ENCODE measurements at places on chromosomes 4 and X.

- H3K4me3 ChIP-seq = no peak overlapping the region
- DNase-seq = no peak
- peaks cover 39% of the 10 kb centered on the region for H3K4me1 ChIP-seq
- H3K27ac ChIP-seq = no peak overlapping the region
Measured at GRCh38 chr4:112302320-112303274, 5.4 kb downstream of the ALPK1 start.

- H3K36me3 ChIP-seq = no peaks in the 10 kb centered on the region
- H3K27ac ChIP-seq = no peak overlapping the region
- H3K27me3 ChIP-seq = no peaks in the 10 kb centered on the region
- DNase-seq = no peak
- H3K4me1 ChIP-seq = no peaks in the 10 kb centered on the region
Measured at GRCh38 chrX:22575161-22575845, 302.6 kb downstream of the CBLL2 start.

- H3K27me3 ChIP-seq = no peaks in the 10 kb centered on the region
- no peaks in the 10 kb centered on the region for H3K4me1 ChIP-seq
- no peak overlapping the region for H3K27ac ChIP-seq
- no peaks in the 10 kb centered on the region for H3K36me3 ChIP-seq
- no peak overlapping the region for H3K4me3 ChIP-seq
Measured at GRCh38 chr4:124432500-124432899, 280.0 kb downstream of the ANKRD50 start.

DNA sequence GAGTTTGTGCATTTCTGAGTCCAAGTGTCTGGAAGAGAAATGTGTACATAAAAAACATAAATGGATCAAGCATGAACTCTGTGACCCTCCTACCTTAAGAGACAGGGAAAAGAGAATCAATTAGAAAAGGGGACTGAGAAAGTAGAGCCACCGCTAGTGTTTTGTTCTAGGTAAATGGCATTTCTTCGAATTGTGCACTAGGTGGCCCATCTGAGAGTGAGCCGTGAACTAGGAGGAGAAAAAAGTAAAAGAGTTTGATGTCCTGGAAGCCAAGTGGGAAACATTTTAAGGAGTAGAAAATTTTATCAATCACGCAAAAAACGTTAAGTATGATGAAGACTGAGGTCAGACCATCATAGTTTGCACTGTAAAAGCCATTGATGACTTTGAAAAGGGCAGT is 55.1 kb downstream of the NAF1 start:
- H3K36me3 ChIP-seq = no peaks in the 10 kb centered on the region
- no peak overlapping the region for H3K4me3 ChIP-seq
- no peak for DNase-seq

- H3K4me3 ChIP-seq = no peak overlapping the region
- no peak overlapping the region for H3K27ac ChIP-seq
- no peaks in the 10 kb centered on the region for H3K4me1 ChIP-seq
- no peaks in the 10 kb centered on the region for H3K36me3 ChIP-seq
Measured at GRCh38 chr4:169030562-169030982, 20.5 kb upstream of the CBR4 start.

GRCh38 chrX:48611703-48612102 is 14.4 kb downstream of the WDR13 start:
- H3K4me3 ChIP-seq = no peak overlapping the region
- no peaks in the 10 kb centered on the region for H3K4me1 ChIP-seq
- H3K27ac ChIP-seq = no peak overlapping the region
- no peak for DNase-seq
- H3K27me3 ChIP-seq = no peaks in the 10 kb centered on the region

DNA sequence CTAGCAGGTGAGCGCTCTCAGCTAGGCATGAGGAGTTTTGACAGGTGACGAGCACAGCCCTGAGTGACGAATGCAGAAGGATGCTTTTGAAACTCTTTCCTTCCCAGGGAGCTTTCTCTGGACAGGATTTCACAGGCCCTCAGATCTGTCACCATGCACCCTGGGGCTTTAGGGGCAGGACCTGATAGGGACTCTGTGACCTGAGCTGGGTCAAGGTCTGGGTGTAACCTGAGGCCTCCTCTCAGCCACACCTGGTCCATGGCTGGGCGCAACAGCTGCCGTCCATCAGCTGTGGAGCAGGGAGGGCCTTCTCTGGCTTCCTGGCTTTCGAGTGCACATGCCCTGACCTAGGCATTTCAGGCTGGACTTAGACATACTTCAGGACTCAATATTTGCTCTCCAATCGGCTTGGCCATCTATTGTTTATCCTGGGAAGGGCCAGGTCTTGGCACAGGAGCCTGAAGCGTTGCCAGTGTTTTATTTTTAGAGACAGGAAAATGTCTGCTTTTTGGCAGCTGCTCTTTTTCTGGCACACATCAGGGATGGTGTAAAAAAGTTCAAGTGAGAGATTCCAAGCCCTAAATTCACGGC is 56.4 kb downstream of the C4orf51 start:
- H3K4me1 ChIP-seq = peaks cover 5% of the 10 kb centered on the region
- no peak overlapping the region for H3K27ac ChIP-seq
- DNase-seq = no peak
- peaks cover under 1% of the 10 kb centered on the region for H3K27me3 ChIP-seq
- no peaks in the 10 kb centered on the region for H3K36me3 ChIP-seq

- no peak overlapping the region for H3K4me3 ChIP-seq
- no peak overlapping the region for H3K27ac ChIP-seq
- peaks cover 7% of the 10 kb centered on the region for H3K4me1 ChIP-seq
- no peaks in the 10 kb centered on the region for H3K36me3 ChIP-seq
Measured at GRCh38 chr4:84498203-84498934, 723 bp downstream of the NKX6-1 start.

All from CD8-positive, alpha-beta memory T cell (primary cell).